Spleen (tissue), 13 donors: ENCODE measurements at places on chromosomes 5 and 9. TPM values are rescaled to one million over a fixed set of nuclear protein-coding genes. Genes with fewer than 3 reads are reported as not detected.

- no peak overlapping the region for H3K4me3 ChIP-seq
- H3K36me3 ChIP-seq = no peaks in the 10 kb centered on the region
- H3K27ac ChIP-seq = no peak overlapping the region
- peaks cover 16% of the 10 kb centered on the region for H3K4me1 ChIP-seq
Observed at GRCh38 chr9:80156756-80157472, 585.1 kb downstream of the TLE4 start.

DNA sequence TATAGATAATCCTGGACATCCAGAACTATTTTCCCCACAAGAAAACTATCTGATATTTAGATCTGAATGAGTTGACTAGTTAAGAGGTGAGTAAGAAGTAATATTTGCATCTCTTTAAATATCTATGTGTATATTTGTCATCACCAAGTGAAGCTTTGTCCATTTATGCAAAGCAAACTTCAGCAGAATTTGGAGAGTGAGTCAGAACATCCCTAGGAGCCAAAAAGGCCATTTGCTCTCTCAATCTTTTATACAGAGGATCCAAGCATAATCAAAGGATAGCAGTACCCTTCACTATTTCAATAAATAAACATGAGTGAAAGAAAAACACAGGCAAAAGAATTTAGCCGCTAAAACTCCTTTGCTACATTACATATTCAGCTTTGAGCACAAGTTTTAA is 454.4 kb downstream of the NR2F1-AS1 start:
- no peak overlapping the region for H3K27ac ChIP-seq
- no peak for DNase-seq
- no peak overlapping the region for H3K4me3 ChIP-seq
- H3K36me3 ChIP-seq = no peaks in the 10 kb centered on the region

DRD1 gene
- polyA plus RNA-seq = 0.03 TPM

- H3K4me3 ChIP-seq = no peak overlapping the region
- H3K4me1 ChIP-seq = no peaks in the 10 kb centered on the region
- H3K27me3 ChIP-seq = no peaks in the 10 kb centered on the region
- no peaks in the 10 kb centered on the region for H3K36me3 ChIP-seq
- H3K27ac ChIP-seq = no peak overlapping the region
Observed at GRCh38 chr5:26498972-26499371, 539.4 kb downstream of the CDH9 start.

TLR4 gene
- polyA plus RNA-seq = 6.3 TPM

GRCh38 chr5:106076655-106077054 is 1594.1 kb downstream of the EFNA5 start:
- H3K27ac ChIP-seq = no peak overlapping the region
- no peaks in the 10 kb centered on the region for H3K27me3 ChIP-seq
- DNase-seq = no peak
- no peaks in the 10 kb centered on the region for H3K36me3 ChIP-seq
- H3K4me3 ChIP-seq = no peak overlapping the region
- H3K4me1 ChIP-seq = no peaks in the 10 kb centered on the region

GRCh38 chr9:89436963-89437625 is 60.8 kb downstream of the SEMA4D start:
- DNase-seq = peak; percentile 91
- peak overlapping the region; percentile 66 for H3K27ac ChIP-seq
- H3K4me3 ChIP-seq = no peak overlapping the region
- H3K27me3 ChIP-seq = no peaks in the 10 kb centered on the region

GRCh38 chr9:132247942-132248341 is 86.1 kb downstream of the NTNG2 start:
- no peak overlapping the region for H3K27ac ChIP-seq
- no peaks in the 10 kb centered on the region for H3K36me3 ChIP-seq
- DNase-seq = no peak
- peaks cover under 1% of the 10 kb centered on the region for H3K4me1 ChIP-seq

ANP32B gene
- polyA plus RNA-seq = 152 TPM

ESM1 gene
- 0.76 TPM for polyA plus RNA-seq
